GM19239 (cell line): ENCODE measurements at places on chromosomes 11 and 22.
A peak's percentile ranks its signal among the peaks of the same experiment; 100 is the strongest.

- DNase-seq = no peak
Observed at GRCh38 chr11:134634897-134635831, 223.1 kb upstream of the B3GAT1 start.

- no peak for DNase-seq
Observed at GRCh38 chr22:43438666-43439347, 27.0 kb downstream of the MPPED1 start.

DNA sequence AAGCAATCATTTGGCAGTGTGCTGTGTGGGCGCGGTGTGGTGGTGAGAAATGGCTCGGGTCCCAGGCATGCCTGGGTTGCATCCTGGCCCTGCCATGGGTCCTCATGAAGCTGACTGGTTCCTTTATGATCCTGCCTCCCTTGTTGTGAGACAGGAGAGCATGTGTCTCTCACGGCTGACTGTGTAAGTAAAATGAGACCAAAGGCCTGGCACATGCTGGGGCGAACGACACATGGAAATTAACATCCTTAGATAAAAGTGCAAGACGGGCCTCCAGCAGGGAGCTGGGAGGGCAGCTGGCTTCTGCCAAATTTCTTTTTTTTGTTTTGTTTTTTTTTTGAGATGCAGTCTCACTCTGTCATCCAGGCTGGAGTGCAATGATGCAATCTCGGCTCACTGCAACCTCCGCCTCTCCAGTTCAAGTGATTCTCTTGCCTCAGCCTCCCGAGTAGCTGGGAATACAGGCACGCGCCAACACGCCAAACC, 9.4 kb upstream of the FBLN1 start:
- no peak for DNase-seq

DNA sequence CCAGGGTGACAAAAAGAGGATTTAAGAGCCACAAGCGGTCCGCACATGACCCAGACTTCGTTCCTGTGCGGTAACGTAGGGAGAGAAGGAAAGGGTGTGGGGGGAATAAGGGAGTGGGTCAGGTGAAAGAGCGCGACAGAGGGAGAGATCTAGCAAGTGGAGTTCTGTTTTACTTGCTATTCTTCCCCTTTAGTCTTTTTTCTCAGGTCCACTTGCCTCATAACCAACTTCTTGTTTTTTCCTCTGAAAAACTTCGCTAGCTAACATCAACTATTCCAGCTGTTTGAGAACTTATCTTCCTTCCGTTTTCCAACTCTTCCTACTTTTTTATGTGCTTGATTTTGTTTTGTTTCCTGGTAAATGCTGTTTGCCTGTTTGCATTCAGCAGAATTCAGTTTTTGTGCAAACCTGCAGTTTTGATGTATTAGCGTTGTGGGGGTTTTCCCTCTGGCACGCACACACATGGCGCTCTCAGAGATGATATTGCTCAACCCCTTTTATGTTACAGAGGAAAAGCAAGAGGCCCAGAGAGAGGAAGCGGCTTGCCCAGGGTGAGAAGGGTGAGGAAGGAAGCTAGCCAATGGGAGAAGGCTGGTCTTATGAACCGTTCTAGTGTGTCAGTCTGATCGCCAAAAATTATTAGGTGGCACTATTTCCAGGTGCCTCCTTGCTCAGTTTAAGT, 592 bp upstream of the CTSC start:
- DNase-seq = no peak

DNA sequence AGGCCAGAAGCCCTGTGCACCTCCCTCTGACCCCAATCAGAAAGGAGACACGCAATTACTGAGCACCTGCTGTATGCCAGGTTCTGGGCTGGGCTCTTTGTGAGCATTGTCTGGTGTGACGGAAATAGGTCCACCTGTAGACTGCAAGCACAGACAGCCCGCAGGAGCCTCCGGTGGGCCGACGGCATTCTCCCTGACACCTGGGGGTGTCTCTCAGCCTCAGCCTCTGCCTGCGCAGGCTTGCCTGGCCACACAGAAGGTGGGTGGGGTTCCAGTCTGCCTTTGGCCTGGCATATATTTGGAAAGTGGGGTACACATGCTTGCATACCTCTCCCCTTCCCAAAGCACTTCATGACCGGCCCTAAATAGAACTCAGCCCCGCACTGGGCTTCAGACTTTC, 129.3 kb downstream of the BUD13 start:
- no peak for DNase-seq

DNA sequence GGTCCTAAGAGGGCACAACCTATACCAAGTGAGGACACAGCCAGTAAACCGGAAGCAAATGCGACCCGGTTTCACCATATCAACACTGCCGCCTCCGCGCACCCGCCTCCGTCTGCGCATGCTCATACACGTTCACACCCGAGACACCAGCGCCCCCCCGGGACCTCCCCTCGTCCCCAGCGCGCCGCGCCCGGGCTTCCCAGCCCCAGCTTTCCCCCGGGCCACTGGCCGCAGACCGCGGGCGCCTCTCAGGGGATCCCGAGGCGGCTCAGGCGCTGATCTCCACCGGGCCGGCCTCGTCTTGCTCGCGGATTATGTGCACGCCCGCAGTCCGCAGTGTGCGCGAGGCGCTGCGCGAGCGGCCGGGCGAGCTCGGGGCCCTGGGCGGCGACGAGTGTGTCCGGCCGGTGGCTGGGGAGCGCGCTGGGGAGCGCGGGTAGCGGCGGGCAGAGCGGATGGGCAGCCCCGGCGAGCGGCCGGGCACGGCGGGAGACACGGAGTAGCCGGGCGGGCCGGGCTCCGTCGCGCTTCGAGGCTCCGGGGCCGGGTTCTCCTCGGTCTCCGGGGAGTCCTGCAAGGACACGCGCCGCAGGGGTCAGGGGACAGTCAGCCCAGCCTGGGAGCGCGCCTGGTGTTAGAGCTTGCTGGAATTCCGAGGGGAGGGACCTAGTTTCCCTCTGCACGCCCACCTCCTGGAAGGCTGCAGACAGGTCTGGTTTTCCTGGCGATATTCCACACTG, 2.0 kb downstream of the HEPN1 start:
- DNase-seq = peak; percentile 40

DNA sequence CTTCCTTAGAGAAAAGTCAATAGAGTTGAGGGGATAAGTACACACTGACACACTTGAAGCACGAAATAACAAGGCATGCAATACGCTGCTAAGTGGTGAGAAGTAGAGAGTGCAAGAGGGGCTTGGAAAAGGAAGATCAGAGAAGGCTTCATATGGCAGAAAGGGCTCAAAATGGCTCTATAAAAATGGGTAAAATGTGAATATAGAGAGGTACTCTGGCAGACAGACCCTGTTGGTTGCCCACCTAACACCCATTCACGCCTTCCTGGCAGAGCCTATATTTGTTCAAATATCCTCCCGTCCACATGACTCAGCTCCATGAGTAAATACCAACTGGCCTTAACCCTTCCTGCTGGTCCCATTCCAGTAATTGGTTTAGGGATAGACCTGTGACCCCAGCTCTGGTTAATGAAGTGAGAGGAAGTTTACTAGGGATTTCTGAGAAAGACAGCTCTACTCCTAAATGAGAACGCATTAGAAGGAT, 38.9 kb upstream of the CCDC34 start:
- DNase-seq = no peak
